ENCODE measurements at places on chromosomes 6 and 20. TPM values are rescaled to one million over a fixed set of nuclear protein-coding genes. Genes with fewer than 3 reads are reported as not detected.

GRCh38 chr20:14984768-14985622, 647.6 kb upstream of the FLRT3 start:
- DNase-seq, result peak; percentile 45

- no peak for DNase-seq
Measured at GRCh38 chr6:166751051-166751595, 124.1 kb upstream of the RPS6KA2 start.

DNA sequence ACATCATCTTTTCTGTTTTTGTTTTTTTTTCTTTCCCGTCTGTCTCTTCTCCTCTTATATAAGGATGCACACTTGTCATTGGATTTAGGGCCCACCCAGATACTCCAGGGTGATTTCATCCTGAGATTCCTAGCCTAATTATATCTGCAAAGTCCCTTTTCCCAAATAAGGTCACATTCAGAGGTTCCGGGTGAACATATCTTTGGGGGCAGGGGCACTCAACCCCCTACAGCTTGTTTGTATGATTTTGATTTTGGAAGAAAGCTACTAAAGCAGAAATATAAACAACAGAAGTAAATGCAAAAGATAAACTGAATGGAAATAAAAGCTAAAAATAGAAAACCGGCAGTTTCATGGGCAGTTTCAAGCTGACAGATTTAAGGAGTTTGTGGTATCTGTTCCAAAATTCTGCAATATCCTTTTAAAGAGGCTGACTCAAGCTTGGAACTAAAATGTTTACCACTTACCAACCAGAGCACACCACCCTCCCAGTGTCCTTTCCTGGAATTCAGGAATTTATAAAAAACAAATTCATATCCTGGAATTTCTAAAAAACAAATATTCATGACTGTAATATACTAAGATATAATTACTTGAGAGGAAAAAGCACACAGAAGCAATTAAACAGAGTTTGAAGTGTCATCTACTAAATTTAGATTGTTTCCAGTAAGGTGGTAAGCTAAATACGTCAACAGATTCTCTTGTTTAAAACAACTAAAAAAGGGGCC, 100.0 kb upstream of the CARMIL1 start:
- no peak for DNase-seq

LAMA2 gene
- total RNA-seq, result 0.58 TPM

DACT2 gene
- not detected for total RNA-seq

GPLD1 gene
- total RNA-seq, result not detected
